Activated T-helper 9 cell treated with anti-CD3 and anti-CD28 coated beads, Interleukin-2, amount 50 U/mL, for 16 hours (primary cell): ENCODE measurements at places on chromosomes 6 and 20.

DNA sequence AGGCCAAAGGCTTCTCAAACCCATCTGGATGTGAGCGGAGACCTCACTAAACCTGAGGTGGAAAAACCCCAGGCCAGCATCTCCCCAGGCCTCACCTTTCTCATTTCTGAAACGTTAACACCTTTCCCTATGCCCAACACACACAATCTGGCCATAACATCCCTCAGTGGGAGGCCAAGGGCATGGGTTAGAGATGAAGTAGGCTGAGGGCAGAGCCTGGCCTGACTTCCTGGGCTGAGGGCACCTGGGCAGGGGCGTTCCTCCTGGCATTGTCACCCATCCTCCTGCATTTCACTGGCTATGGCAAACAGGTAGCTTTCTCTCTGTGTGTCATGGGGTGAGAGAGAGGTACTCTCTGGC lies 8.4 kb downstream of the MOCS1 start:
- DNase-seq: no peak

DNA sequence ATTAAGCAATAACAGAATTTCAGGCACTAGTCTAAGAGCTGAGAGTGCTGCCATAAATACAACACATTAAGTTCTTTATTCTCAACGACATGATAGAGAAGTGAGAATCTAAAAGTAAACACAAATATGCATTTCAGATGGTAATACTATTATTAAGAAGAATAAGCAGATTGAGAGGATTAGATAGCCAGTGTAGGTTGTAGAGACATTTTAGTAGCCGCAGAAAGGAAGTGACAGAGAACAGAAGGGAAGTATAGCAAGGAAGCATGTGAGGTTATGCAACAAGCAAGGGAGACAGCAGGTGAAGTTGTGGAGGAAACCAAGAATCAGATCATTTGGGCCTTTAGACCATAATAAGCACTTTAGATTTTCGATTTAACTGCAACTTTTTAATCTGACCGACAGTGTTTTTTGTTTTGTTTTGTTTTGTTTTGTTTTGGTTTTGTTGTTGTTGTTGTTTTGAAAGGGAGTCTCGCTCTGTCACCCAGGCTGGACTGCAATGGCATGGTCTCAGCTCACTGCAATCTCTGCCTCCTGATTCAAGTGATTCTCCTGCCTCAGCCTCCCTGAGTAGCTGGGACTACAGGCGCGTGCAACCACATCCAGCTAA lies 737.0 kb upstream of the ADGRB3 start:
- no peak for DNase-seq

- no peak for DNase-seq
These were observed 289.2 kb downstream of the CD83 start for GRCh38 chr6:14406614-14407331.

DNA sequence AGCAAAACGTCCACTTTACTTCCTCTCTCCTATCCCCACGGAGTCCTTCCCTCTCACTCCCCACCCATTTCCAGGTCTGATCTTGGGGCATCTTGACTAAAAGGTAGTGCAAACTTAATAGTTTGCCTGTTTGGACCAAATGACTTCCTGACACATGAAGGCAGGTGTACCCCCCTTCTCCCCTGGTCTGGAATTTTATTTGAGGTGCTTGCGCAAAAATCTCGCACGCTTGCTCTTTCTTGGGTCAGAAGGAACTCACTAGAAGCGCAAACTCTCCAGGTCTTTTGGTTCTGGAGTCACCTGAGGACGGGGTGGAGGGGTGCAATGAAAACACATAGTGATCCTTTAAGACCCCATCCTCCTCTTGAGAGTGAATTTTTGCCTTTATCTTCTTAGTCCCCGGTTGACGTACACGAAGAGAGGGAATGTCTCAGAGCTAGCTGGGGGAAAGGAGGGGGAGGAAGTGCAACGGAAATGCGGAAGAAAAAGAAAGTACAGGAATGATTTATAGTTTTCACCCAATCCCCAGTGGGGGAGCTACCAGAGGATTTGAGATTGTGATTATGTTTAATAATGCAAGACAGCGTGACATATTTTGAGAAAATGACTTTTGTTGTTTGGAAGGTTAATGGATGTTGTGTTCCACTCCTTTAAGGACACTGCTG lies 4.9 kb downstream of the ADGRB3 start:
- no peak for DNase-seq

GRCh38 chr6:118408863-118409262 lies 139.2 kb upstream of the PLN start:
- DNase-seq: no peak

DNA sequence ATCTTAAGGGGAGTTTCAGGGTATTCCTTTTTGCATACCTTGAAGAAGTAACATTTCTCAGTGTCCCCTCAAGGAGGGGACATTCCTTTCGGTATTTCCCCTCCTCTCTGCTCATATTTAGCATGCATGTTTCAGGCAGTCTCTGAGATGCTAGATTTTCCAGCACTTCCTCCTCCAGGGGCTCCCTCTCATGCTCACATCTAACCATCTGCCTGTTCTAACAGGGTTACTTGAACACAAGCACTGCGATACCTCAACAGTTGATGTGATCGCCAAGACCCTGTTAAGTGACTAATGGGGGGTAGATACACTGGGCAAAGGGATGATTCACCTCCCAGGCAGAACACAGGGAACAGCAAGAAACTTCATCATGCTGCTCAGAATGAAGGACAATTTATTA lies 12.9 kb upstream of the MCM3 start:
- DNase-seq: no peak

- no peak for DNase-seq
These were observed 45.8 kb upstream of the SYNDIG1 start for GRCh38 chr20:24423390-24424313.

DNA sequence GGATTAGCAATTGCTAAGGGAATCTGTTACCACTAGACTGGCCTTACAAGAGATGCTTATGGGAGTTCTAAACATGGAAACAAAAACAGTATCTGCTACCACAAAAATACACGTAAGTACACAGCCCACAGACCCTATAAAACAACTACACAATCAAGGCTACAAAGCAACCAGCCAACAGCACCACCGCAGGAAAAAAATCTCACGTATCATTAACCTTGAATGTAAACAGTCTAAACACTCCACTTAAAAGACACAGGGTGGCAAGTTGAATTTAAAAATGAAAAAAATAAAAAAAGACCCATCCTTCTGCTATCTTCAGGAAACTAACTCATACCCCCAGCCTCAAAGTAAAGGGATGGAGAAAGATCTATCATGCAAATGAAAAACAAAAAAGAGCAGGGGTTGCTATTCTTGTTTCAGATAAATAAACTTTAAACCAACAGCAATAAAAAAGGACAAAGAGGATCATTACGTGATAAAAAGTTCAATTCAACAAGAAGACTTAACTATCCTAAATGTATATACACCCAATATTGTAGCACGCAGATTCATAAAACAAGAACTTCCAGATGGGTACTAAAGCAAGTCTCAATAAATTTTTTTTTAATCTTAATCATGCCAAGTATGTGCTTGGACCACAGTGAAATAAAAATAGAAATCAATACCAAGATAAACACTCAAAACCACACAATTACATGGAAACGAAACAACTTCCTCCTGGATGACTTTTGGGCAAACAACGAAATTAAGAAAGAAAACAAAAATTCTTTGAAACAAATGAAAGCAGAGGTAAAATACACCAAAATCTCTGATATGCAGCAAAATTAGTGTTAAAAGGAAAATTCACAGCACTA lies 52.3 kb downstream of the RNGTT start:
- DNase-seq: no peak

- DNase-seq: no peak
These were observed 26.5 kb downstream of the CYB5R4 start for GRCh38 chr6:83885984-83886383.

DNA sequence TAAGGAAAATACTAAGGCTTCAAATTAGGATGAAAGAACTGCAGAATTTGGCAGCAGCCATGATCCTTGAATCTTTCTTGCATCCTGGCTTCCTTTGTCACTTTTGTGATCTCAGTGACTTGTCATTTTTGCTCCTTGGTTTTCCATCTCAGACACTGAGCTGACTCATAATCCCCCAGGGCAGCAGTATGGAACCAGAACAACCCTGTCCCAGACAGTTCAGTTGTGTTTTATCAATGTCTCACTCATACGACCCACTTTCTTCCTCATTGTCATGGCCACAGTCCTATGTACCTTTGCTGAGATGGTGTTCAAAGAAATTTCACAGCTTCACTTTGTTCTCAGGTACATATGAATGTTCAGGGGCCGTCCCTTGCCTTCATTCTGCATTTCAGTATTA lies 488.5 kb upstream of the BTBD3 start:
- no peak for DNase-seq

GRCh38 chr6:124770784-124771183 lies 191.5 kb upstream of the RNF217 start:
- DNase-seq: no peak

DNA sequence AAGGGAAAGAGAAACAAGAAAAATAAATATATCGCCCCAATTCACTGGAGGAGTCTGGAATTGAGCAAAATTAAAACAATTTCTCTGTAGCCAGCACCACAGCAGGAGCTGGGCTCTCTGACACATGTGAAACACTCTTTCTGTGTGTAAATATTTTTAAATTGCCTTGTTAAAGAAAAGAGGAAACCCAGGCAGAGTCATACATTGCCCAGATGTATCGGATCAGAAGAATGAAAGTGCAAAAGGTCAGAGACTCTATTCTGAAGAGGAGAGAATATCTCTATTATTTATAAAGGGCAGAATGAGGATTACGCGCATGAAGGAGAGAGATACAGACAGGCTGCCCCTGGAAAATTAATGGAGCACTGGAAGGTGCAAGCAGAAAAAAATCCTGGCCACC lies 127.0 kb upstream of the MAN1A1 start:
- no peak for DNase-seq

DNA sequence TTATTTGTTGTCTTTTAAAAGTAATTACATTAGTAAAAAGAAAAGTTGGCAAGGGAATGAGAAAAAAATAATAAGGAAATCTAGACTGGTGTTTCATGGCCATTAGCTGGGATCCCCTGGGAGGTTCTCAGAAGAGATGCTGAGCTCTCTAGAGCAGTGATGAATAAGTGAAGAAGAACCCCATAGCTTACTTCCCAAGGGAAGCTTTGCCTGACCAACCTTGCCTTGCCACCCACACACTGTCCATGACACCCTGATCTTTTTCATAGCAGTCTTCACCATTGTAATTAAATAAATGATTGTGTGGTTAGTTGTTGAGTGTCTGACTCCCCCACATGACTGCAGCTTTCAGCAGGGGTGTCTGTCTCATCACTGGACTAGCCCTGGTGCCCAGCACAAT lies 5.9 kb downstream of the C6orf163 start:
- DNase-seq: no peak

DNA sequence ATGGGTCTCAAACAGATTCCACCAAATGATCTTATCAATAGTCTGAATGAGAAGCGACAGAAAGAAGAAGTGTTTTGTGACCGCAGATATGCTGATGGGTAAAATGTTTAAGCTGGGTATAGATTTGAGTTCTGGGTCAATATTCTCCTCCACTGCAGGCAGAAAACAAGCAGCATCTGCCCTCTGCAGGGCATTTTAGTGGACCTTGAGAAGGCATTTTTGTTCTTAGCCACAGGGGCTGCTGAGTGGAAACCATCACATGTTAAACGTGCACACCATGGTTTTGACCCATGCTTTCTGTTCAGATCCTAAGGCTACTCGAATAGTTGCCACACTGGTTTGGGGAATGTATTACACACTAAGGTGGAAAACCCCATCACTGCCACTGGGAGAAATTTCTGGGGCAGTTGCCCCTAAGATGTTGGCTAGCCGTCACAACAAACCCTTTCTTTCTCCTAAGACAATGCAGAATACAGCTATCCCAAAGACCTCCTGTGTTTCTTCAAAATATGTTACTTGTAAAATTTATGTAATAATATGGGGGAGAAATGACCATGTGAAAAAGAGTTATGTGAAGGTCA lies 5.5 kb downstream of the POU3F2 start:
- no peak for DNase-seq

GRCh38 chr6:81847866-81848265 lies 95.4 kb upstream of the TENT5A start:
- DNase-seq: no peak

DNA sequence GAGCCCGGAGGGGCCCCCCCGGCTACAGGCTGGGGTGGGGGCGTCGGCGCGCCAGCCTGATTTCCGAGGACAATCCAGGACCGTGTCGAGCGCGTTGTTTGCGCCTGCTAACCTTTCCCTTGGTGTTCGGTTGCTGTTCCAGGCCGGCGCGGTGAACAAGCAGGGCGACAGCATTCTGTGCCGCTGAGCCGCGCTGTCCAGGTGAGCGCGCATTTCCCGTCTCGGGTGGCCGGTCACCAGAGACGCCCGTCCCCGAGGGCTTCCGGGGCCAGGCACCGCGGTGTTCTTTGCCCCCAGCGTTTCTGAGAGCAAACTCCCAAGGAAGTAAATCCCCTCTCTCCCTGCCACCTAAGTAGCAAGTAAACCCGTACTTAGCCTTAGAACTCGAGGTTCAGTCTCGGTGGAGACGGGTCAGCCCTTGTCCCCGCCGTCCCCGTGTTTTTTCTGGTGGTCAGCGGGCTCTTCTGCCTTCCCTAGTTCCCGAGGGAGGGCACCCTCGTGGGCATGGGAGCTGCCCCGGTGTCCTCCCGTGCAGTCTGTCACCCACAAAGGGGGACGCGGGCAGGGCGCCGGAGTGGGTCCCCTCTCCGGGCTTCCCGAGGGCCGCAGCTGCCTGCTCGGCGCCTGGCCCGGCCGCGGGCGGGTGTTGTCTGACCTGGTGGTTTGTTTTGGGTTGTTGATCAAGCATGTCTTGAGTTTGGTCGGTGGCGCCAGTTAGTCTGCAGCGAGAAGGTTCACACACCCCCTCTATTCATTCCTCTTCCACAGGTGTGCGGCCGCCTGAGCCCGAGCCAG lies 1.5 kb downstream of the ID4 start:
- DNase-seq: no peak

DNA sequence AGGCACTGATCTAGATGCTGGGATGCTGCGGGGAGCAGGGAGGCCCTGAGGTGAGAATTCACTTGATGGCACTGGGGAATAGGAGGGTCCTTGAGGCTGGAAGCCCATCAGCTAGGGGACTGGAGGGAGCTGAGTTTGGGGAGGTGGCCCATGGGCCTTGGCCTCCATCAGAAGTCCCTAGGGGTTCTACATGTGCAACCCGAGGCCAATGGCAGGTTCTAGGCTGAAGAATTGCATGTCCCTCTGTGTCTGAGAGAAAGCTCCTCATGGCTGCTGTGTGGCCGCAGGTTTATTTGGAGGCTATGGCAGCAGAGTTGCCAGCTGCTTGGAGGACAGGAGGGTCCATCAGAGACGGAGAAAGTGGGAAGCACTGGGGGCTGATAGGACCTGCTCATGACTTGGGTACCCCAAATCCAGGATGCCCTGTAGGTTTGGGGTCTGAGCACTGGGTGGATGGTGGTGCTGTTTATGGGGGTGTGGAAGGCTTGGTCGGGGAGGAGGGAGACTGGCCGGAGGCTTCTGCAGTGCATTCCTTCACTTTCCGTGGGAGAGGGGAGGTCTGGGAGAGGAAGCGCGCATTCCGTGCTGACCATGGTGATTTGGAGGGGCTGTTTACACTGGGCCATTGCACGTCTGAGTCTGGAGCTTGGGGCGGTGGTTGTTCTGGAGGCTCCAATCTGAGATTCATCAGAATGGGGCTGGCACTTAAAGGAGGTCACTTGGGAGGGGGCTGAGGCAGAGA lies 24.8 kb upstream of the PHACTR3 start:
- DNase-seq: no peak

GRCh38 chr6:15148356-15148946 lies 97.4 kb upstream of the JARID2 start:
- DNase-seq: no peak
